ENCODE measurements at places on chromosomes 16 and 17. TPM values are rescaled to one million over a fixed set of nuclear protein-coding genes. Genes with fewer than 3 reads are reported as not detected.

GAST gene
- total RNA-seq = not detected

GRCh38 chr17:1639549-1640180 lies 5.9 kb downstream of the SCARF1 start:
- DNase-seq = no peak

DNA sequence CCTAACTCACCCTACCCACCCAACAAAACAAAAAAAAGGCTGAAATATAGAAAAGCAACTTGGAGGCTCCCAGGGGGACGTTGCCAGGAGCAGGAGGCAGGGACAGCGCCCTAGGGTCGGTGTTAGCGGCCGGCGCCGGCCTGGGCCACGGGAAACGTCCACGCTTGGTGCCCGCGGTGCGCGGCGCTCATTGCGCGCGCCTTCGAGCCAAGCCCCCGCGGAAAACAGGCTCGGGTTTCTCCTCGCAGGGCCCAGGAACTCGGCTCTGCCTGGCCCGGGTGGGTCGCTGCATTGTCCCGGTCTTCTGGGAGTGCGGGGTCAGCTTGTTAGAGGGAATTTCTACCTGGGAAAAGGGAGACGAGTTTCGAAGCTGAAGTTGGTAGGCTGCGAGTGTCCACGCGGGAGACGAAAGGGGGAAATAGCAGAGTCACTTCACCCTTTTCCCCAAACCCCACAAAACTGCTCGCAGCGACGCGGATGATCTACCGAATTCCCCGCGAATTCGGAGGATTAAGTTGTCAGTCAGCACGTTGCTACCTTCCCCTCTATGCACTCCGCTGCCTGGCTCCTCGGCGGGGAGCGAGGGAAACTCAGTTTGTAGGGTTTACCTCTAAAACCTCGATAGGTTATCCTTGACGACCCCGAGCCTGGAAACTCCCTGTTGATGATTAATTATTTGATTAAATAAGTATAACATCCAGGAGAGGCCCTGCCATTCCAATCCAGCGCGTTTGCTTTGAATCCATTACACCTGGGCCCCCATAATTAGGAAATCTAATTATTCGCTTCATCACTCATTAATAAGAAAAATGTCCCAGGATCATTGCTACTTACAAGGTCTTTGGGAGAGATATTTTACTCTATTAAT lies 751 bp upstream of the FOXC2 start:
- no peak for DNase-seq

DNA sequence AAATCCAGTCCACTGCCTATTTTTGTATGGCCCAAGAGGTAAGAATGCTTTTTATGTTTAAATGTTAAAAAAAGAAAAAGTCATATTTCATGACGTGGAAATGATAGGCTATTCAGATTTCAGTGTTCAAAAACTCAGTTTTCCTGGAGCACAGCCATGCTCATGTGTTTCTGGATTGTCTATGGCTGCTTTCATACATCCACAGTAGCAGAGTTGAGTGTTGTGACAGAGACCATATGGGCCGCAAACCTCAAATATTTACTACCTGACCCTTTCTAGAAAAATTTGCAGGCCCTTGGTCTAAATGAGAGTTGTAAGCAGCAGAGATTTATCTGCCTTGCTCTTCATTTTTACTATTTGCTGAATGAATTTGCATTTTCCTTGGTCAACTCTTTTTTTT lies 264.1 kb downstream of the CBLN1 start:
- DNase-seq = no peak

Measured in epithelial cell of proximal tubule (primary cell).